Left lobe of liver (tissue), 2 donors: ENCODE measurements at places on chromosomes 7 and 10. TPM values are rescaled to one million over a fixed set of nuclear protein-coding genes. Genes with fewer than 3 reads are reported as not detected.

DNA sequence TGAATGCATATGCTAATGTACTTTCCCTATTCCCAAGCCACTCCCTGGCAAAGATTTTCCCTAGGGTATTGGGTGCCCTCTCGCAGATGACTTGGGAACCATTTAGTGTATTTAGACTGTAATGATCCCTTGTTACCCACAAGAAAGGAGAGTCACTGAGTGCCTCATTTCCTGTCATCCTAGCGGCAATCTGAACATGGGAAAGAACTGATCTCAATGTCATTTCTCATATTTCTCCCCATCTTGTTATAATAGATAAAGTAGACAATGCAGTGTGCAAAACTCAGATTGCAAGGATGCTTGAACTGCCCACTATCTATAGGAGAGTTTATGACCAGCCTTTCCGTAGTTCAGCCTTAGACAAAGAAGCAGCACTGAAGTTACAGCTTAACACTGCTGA lies 123.3 kb downstream of the MICU1 start:
- DNase-seq: no peak

- no peak for DNase-seq
Measured at GRCh38 chr7:130145424-130146100, 59.6 kb downstream of the TMEM209 start.

GRCh38 chr10:63692220-63692896 lies 171.2 kb downstream of the REEP3 start:
- DNase-seq: no peak

DNA sequence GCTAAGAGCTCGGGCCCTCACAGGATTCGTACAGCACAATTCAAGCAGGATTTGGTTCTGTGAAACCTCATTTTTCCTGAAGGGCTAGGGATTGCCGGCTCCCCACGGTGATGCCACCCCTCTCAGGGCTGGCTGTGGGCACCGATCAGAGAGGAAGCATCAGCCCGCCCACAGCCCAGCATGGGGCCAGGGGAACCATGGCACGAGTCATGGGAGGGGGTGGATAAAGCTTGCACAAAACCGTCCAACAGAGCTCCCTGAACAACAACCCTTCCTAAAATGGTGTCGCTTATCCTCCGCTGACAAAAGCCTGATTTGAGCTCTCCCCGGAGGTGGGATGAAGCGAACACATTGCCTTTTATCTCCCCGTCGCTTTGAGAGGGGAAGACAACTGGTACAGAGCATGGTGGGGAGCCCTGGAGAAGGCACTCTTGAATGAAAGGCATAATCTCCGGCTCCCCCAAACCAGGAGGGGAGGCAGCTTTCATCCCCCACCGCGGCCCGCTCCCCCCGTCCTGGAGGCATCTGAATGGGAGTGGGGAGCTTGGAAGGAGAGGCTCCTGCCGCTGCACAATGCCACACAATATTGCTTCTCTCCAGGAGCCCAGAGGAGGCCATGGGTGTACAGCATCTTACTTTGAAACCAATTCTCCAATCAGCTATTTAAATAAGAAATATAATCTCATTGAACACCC lies 144.0 kb downstream of the RPS24 start:
- no peak for DNase-seq

DNA sequence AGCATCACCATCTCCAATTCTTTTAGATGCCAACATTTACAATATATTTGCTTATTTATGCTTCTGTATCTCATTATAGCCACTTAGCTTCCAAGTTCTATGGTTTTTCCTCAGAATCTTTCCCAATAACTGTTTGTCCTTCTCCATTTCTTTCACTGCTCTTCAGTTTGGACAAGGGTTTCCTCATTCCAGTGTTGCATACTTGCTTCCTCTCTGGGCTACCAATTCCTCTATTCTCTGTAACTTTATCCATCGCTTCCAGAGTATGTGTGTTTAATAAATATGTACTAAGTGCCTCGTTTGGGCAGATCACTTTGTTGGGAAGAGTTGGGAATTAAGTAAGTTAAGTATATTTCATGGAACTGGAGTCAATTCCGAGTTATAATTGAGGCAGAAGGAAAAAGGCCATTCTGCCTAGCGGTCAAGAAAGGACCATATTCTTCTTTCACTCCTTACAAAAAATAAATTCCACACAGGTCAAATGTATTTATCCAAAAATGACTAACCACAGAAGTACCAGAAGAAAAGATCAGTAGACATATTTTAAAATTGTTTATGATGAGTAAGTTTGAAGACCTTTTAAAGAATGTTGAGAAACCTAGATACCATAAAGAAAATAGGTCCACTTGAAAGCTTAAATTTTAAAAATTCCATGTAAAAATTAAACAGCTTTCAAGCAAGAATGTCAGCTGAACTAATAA lies 10.8 kb downstream of the STAMBPL1 start:
- no peak for DNase-seq

TMEM254 gene
- 24.8 TPM for total RNA-seq

UCN3 gene
- not detected for total RNA-seq

GRCh38 chr10:24370877-24371276 lies 161.9 kb downstream of the KIAA1217 start:
- no peak for DNase-seq

GNGT1 gene
- total RNA-seq: not detected

DNA sequence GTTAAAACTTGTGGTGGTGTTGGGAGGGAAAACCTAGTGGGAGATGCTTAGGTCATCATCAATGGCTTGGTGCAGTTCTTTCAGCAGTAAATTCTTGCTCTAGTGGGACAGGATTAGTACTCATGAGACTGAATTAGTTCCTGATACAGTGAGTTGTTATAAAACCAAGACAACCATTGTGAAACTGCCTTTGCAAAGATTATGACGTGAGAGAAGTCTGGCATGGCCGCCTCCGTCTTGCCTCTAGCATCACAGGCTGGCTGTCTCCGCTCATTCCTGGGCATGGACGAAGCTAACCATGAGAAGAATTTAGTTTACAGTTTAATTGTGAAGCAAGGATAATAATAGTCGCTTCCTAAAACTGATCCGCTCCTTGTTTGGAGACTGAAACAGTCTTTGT lies 186.4 kb downstream of the KIF20B start:
- DNase-seq: no peak

DNA sequence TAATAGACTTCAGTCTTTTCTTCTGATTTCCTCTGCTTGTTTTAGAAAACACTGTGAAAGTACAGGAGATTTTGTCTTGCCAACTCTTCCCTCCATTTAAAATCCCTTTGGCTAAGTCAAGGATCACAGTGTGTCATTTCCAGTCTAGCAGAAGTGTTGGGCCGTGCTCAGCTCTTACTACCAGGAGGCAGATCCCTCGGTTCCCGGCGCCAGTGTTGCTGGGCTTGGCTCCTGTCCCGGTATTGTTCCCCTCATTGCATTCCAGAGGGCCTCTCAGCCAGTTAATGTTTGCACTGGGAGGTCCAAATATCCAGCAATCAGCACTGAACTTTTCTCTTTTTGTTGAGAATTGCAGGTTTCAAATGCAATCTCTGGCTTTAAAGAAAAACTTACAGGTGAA lies 612.1 kb upstream of the MGMT start:
- no peak for DNase-seq

GIMAP4 gene
- total RNA-seq: 9.8 TPM

MTPN gene
- 29.5 TPM for total RNA-seq

DNA sequence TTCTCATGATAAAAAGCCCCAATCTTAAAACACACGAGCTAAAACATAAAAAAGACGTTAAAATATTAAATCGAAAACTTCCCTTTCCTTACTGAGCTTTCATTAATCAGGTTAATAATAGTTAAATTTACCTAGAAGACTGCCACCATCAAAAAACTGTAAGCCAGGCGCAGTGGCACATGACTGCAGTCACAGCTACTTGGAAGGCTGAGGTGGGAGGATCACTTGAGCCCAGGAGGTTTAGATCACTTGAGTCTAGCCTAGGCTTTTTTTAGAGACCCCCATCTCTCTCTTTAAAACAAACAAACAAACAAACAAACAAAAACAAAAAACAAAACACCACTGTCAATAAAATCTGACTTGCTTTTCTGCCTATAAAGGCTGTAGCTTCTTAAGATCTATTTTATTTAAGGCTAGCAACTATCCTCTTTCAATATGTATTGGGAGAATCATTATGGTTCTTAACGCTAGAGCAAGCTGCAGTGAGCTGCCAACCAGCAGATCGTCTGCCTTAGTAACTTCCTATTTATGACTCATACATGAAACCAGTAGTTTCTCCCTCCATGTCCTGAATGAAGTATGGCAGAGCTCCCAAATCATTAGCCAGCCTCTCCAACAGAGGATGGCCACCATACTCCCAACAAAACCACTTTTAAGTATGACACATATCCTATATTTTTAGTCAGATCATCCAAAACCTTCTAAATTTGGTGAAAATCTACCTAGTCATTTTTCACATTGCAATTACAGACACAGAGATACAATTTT lies 163.7 kb downstream of the SRPK2 start:
- no peak for DNase-seq
